NCI-H187 treated with DMSO at 0.1 percent for 48 hours (cell line): ENCODE measurements at places on chromosomes 4 and X.

DNA sequence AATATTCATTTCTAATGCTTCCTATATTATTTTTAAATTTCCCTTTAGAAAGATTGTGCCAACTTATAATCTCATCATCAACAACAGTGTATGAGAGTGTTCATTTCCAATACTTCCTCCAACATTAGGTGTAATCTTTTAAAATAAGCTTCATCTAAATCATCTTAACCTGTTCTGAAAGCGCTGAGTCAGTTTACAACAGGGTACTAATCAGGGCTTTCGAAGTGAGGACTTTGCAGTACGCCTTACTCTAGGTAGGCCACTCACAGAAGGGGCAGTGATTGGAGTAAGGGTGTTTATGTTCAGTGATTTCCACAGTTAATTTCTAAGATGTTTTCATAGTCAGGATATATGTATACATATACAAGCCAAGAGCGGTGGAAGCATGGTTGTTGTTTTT lies 87.9 kb downstream of the FRAS1 start:
- DNase-seq, result no peak

DNA sequence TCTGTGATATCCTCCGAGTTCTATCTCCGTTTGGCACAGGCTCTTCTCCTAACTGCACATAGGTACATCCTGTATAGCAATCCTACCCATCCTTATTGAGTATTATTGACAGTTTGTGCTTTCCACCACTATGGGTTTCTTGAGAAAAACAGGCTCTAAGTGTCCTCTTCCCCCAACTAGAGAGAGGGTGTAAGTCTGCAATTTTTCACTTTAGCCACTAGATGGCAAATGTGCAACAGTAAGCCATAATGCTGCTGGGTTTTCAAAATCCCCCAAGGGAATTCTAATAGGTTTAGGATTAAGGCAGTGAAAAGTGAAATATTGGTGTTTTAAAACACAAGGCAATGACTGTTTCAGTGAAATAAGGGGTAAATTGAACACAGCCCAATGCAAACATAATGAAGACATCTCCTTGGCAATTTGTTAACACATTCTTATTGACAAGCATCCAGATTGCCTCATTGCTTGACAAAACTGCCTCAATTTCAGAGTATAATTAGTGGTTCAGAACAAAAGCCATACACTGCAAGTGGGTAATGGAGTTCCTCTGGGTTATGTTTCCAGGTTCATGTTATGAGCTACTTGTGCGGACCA lies 239.0 kb upstream of the HTR2C start:
- peak; percentile 6 for DNase-seq

DNA sequence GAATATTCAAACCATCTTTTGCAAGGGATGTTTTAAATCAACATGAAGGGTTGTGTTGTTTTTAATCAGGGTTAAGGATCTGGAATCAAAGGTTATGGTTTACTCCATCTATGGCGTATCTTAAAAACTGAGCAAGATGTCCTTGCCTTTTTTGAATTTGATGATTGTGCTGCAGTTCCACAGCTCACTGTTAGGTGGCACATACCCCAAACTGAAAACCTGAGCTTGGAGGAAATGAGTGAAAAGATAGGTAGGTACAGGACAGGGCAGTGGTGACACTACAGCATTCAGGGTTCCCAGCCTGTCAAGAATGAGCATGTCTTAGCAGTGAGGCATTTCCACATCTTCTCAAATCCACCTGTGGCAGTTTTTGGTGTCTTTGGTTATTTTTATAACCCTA lies 13.1 kb upstream of the EOLA1 start:
- DNase-seq, result no peak

DNA sequence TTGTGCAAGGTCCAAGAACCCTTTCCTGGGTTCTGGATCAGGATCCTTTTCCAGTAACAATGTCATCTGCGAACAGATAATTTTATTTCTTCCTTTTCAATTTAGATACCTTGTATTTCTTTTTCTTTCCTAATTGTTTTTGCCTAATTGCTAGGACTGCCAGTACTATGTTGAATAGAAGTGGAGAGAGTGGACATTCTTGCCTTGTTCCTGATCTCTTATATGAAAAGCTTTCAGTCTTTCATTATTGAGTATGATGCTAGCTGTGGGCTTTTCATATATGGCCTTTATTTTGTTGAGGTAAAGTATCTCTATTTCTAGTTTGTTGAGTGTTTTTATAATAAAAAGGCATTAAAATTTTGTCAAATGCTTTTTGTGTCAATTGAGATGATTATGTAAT lies 42.2 kb upstream of the SPP1 start:
- DNase-seq, result no peak

GRCh38 chr4:142168181-142168580 lies 531.8 kb downstream of the IL15 start:
- DNase-seq, result no peak

- no peak for DNase-seq
Measured at GRCh38 chr4:48483777-48484493, 792 bp downstream of the SLC10A4 start.

- DNase-seq, result no peak
Measured at GRCh38 chr4:41870035-41870434, 65.2 kb upstream of the TMEM33 start.

DNA sequence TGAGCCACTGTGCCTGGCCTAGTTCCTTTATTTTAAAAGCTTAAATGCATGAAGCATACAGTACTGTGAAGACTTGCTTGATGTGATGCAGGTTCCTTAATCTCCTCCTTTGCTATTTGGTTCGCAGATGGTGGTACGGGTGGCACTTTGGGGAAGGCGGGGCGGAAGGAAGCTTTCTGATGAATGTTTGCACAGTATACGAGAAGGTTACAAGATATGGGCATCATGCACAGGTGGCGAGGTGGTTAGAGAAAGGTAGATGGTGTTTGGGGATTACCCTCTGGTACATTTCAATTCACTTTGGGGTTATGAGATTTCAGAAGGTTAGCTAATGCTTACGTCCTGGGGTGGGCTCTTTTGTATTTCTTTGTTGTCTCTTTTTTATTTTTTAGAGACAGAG lies 17.2 kb downstream of the RHOH start:
- DNase-seq, result no peak

GRCh38 chr4:112253382-112254000 lies 21.9 kb downstream of the AP1AR start:
- DNase-seq, result no peak

- no peak for DNase-seq
Measured at GRCh38 chrX:97358941-97359340, 475.2 kb downstream of the RPA4 start.

GRCh38 chrX:103405009-103405333 lies 28.6 kb downstream of the BEX3 start:
- DNase-seq, result no peak

GRCh38 chrX:42930071-42930470 lies 152.1 kb upstream of the PPP1R2C start:
- no peak for DNase-seq

- no peak for DNase-seq
Measured at GRCh38 chrX:97860226-97860625, 976.5 kb downstream of the RPA4 start.

DNA sequence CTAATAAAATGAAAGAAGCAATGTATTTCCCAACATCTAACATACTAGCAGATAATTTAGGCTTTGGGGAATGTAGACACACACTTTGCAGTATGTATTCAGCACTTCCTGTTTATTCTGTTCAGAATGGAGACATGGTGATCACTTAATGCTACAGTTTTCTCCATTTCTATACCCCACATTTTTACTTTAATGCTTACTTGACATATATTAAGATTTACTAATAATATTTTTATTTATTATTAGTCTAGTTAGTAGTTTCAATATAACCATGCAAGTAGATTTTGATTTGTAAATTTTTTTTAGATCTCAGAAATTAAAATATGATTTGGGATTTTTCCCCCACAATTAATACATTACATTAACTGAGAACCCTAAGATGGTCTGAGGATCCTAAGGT lies 98.4 kb downstream of the PRSS12 start:
- no peak for DNase-seq

GRCh38 chr4:78648640-78649363 lies 97.2 kb downstream of the ANXA3 start:
- DNase-seq, result no peak

DNA sequence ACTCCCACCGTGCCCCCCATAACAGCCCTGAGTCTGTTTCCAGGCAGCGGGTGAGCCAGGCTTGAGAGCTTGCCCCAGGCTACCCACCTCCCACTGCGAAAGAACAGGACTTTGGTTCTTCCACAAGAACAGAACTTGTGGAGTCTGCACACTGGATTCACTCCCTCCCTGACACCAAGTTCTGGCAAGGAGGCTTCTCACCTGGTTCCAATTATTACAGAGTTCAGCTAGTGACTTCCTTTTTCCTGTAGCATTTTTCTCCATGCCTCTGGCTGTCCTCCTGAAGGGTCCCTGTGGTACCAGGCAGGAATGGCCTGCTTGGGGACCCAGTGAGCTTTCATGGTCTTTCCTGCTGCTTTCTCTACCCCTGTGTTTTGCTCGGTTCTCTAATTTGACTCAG lies 208.6 kb upstream of the SFRP2 start:
- no peak for DNase-seq

DNA sequence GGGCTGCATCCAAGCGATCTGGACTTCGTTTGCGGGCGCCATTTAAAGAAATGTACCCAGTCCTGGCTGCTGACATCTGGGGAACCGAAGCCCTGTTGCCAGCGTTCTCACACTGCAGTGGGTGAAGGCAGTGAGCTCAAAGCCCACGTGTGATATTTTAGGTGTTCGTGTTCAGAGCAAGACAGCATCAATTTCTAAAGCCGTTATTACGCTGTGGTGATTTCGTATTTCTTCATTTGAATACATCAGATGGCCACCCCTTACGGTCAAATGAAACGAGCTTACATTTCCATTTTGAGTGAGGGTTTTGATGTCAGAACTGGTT lies 376 bp upstream of the C4orf36 start:
- no peak for DNase-seq

- no peak for DNase-seq
Measured at GRCh38 chr4:70877556-70877955, 24.6 kb upstream of the MOB1B start.
